ENCODE measurements at places on chromosomes 12 and 14.
A peak's percentile ranks its signal among the peaks of the same experiment; 100 is the strongest.

GRCh38 chr12:119804011-119804641, 73.0 kb downstream of the CIT start:
- peak; percentile 61 for DNase-seq

DNA sequence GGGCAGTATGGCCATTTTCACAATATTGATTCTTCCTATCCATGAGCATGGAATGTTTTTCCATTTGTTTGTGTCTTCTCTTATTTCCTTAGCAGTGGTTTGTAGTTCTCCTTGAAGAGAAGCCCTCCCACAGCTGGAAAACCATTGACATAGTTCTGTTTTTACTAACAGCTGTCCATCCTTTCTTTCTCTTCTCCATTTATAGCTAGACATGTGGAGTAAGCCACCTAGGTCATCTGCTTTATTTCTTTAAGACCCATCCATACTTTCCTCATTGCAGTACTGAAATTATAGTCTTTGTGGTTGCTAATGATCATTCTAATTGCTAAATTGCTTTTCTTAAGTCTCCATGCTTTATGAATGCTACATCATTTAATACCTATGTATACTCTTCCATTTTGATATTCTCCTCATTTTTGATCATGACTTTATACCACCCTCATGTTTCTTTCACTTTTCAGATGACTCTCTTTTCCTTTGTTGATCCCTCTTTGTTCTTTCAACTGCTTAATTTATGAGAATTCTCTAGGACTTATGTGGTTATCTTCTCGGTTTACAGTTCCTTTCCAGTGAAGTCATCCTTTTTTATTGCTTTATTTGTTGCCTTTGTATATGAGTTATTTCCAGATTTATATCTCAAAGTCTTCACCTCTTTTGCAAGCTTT, 114.2 kb downstream of the PCNX1 start:
- DNase-seq = peak; percentile 4

- no peak for DNase-seq
Measured at GRCh38 chr12:28127455-28127854, 62.8 kb upstream of the CCDC91 start.

DNA sequence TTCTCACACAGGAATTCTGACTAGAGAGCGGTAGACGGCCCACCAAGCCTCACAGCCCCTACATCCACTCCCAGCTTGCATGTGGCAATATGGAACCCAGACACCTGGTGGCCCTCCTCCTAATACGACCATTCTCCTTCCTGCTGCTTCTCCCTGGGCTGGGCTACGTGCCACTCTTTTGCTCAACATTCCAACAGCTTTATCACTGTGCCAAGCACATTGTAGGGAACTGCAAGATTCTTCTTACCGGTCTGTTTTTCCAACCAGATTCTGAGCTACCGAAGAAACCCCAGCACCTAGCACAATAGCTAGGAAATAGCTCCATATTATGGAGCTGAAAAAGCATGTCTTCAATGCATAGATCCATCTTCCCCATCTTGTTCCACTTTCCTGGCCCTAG, 58.1 kb downstream of the STXBP6 start:
- DNase-seq = no peak

DNA sequence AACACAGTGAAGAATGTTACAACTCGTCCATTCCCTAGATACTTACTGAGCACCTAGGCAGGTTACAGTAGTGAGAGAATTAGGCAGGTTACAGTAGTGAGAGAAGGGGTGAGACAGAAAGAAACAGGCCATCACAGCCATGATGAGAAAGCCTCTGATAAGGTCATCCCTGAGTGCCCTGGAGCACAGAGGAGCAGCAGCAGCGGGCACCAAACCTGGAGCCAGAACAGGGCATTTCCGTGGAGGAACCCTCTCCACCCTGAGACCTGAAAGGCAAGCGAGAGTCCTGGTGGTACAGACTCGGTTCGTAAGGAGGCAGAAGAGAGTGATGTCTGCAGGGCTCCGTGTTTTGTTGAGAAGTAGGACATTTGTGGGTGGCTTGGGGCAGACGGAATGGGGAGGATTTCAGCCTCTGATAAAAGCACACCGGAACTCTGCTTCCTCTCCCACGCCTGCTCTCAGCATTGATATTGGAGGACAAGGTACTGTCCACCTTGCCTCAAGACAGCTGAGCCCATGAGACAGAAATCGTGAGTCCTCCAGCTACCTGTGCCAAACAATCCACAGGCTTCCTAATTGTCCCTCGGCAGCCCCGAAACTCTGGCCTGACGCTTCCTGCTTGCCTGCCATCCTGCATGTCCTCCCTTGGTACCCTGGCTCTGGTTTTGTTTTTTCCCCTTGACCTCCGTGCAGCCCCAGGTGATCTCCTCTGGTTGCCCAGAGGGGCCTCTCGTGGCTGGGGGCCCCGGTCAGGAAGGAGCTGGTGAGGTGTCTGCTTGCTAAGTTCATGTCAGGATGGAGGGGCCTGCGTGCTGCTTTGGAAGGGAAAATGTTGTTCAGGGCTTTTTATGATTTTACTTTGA, 136.1 kb downstream of the GCH1 start:
- no peak for DNase-seq

DNA sequence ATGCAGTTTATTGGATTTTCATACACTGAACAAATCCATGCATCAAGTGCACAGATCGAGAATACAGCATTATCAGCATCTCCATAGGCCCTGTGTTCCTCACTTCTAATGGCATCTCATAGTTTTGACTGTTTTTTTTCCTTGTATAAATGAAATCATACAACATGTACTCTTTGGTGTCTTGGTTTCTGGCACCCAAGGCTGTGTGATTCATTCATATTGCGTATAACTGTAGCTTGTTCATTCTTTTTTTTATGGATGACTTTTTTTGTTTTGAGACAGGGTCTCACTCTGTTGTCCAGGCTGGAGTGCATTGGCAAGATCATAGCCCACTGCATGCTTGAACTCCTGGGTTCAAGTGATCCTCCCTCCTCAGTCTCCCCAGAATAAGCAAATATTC, 14.3 kb downstream of the RASSF8 start:
- no peak for DNase-seq

DNA sequence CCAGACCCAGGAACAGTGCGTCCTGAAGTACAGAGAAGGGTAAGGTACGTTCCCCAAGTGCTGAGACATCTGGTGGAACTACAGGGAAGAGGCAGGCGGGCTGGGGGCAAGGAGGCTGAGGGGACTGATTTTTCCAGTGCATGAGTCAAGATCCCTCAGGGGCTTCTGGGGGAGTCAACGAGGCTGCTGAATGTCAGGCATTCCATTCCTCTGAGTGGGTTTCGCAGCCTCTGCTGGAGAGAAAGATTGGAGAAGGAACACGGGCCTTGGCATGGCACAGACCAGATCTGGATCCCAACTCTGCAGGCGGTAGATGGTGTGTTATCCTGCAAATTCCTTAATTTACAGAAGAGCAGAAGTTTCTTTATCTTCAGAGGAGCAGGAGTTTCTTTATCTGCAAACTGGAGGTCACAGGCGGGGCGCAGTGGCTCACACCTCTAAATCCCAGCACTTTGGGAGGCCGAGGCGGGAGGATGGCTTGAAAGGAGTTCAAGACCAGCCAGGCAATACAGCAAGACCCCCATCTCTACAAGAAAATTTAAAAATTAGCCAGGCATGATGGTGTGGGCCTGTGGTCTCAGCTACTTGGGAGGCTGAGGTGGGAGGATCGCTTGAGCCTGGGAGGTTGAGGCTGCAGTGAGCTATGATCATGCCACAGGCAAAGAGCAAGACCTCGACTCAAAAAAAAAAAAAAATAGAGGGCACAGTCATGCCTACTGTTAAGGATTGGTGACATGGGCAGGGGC, 132.6 kb upstream of the MAP1LC3B2 start:
- peak; percentile 92 for DNase-seq

GRCh38 chr12:131810726-131811125, 17.5 kb upstream of the MMP17 start:
- DNase-seq = no peak

DNA sequence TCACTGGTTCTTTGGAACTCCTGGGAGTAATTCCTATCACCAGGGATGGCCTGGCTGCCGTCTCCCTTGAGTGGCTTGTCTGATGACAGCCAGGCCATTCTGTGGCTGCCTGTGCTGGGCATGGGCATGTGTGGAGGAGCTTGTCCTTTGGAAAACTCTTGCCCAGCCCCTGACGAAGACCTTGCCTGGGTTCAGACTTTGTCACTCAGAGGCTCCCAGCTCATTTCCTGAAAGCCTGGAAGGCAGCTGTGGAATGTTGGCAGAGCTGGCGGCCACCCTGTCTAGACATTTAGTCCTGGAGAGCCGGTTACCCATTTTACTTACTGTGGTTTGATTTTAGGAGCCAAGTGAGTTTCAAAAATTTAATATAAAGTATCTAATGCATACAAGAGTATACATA, 34.0 kb downstream of the TUNAR start:
- DNase-seq = no peak

DNA sequence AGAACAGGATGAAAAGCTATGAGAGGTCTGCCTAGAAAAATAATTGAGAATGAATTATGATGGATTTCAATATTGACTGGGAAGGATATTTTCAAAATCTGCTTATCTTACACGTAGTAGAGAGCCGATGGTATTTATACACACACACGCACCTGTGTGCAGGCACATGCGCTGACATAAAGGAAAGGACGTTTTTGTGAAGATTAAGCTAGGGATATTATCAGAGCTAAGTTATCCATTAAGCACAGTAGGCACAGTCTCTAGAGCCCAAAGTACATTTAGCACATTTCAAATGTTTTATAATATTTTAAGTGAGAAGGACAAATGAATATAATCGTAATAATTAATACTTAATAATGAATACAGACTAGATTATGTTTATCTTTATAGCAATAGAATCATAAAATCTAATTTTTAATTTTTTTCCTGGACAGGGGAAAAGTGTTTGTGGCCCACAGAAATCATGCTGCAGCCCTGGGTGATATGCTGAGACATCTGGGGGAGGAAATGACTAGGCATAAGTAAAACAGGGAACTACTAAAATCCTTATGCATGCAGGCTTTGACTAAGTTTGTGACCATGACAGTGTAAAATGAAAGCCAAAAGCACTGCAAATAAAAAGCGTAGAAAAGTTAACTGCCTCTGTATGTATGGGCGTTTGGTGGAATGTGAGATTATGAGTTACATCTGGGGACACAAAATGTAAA, 146.1 kb downstream of the KITLG start:
- DNase-seq = peak; percentile 3

GRCh38 chr14:72523424-72524294, 370.2 kb downstream of the DPF3 start:
- no peak for DNase-seq

DNA sequence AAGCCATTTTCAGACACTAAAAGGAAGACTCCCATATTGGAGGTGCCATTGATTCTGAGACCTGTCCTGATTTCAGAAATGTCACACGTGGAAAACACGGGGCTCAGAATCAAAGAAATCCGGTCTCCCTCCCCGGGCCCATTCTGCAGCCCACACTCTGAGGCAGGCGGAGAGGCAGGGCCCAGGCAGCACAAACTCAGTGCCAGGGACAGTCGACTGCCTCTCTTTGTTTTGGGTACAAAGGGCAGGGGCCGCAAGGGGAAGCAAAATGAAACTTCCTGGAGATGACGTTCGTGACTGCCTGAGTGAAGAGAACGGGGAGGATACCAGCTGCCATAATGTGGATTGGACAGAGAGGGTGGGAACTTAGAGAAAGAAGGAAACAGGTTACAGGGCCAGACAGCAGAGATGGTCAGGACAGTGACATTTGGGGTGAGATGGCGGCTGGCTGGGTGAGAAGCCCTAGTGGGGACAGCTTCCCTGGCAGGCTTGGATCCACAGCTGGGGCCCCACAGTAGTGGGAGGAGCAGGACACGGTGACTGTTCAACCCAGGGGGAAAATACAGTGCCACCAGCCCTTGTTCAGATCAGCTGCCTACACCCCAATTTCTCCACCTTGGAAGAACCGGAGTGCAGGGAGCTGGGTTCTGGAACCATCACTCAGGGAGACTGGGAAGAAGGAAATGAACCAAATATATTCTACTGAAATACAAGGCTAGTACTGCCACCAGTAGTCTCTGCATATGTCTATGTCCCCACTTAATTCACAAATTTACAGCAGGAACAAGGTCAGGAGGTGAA, 8.1 kb downstream of the GAPDH start:
- no peak for DNase-seq

DNA sequence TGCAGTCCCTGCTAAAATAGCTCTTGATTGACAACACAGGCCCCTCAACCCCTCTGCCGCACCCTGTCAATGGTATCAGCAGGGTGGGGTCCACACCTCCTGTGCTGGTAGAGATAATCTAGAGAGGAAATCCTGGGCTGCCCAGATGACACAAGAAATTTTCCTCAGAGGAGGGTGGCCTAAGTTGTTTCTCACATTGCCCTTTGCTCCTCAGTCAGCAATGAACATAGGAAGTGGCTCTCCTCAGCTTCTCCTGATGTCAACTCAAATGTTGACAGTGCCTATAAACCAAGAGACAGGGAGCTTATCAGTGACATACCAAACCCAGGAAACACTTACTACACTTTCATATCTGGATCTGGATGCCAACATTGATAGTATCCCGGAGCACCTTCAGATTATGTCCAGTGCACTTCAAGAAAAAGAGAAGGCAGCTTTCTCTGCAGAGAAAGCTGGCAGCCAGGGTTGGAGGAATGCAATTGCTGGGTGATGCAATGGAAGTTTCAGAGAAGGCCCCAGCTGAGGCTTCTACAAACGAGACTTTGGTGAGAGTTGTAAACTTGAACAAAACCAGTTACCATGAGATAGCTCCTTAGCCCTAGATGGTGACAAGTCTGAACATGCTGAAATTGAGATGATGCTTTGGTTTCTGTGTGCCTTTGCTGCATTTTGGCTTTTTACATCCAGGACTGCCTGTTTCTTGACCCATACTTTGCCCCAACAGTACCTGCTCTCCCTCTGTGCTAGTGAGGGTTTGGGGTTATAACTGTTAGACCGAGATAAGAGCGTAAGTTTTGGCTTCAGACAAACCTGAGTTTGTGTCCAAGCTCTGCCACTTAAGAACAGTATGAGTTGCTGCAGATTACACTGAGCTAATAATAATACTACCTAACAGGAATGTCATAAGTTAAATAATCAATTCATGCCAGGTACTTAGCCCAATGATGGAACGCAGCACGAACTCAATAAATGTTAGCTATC, 183.5 kb downstream of the NUAK1 start:
- DNase-seq = no peak

- no peak for DNase-seq
Measured at GRCh38 chr14:64081174-64081746, 212.9 kb downstream of the ESR2 start.

DNA sequence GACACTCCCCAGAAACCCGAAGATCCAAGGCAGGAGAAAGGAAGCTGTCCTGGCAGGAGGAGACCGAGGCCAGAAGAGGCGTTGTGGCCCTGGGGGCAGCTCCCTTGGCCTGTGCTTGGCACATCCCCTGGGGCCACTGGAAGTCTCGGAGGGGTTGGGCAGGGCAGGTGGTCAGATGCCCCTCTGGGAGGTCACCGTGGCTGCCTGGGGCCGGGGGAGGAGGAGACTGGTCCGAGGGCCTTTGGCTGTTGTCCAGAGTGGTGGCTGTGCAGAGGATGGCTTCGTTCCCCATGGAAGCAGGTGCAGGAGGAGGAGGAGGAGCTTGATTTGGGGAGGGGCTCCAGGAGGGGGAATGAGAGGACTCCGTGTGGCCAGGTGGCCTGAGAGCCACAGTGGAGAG, 3.3 kb upstream of the NUDT14 start:
- no peak for DNase-seq

Measured in H54 (cell line).